ENCODE measurements at places on chromosomes 2 and 18.
A peak's percentile ranks its signal among the peaks of the same experiment; 100 is the strongest.

- DNase-seq, result no peak
Measured at GRCh38 chr2:165793161-165793778, 777 bp downstream of the GALNT3 start.

- no peak for DNase-seq
Measured at GRCh38 chr2:226911932-226912331, 76.1 kb downstream of the RHBDD1 start.

GRCh38 chr2:79717364-79718007 lies 204.6 kb downstream of the CTNNA2 start:
- no peak for DNase-seq

GRCh38 chr2:106117347-106117746 lies 76.8 kb downstream of the UXS1 start:
- DNase-seq, result no peak

- DNase-seq, result no peak
Measured at GRCh38 chr2:196587056-196587455, 52.5 kb upstream of the CCDC150 start.

- no peak for DNase-seq
Measured at GRCh38 chr2:18047213-18047611, 168.7 kb downstream of the KCNS3 start.

GRCh38 chr18:69958422-69958821 lies 10.7 kb upstream of the CD226 start:
- peak; percentile 78 for DNase-seq

Measured in activated effector memory CD4-positive, alpha-beta T cell treated with anti-CD3 and anti-CD28 coated beads, Interleukin-2, amount 50 U/mL, for 16 hours (primary cell).